ENCODE measurements at places on chromosomes 4 and X.

- no peak for DNase-seq
Measured at GRCh38 chr4:123014038-123014437, 91.6 kb upstream of the NUDT6 start.

GRCh38 chr4:7939377-7940108 is at the start of gene AFAP1:
Gene AFAP1 (minus strand): TSS chr4:7939861. CDS start chr4:7872078, 67,783 bp downstream.
- DNase-seq: peak; percentile 85

GRCh38 chr4:75653845-75654503 is 19.2 kb downstream of the G3BP2 start:
- no peak for DNase-seq

GRCh38 chr4:15794426-15794825 is 16.3 kb downstream of the CD38 start:
- DNase-seq: no peak

- no peak for DNase-seq
Measured at GRCh38 chr4:26727844-26728243, 132.8 kb upstream of the STIM2 start.

GRCh38 chr4:138035781-138036258 is 206.3 kb downstream of the SLC7A11 start:
- DNase-seq: no peak

- DNase-seq: no peak
Measured at GRCh38 chr4:72887152-72887551, 182.4 kb downstream of the COX18 start.

DNA sequence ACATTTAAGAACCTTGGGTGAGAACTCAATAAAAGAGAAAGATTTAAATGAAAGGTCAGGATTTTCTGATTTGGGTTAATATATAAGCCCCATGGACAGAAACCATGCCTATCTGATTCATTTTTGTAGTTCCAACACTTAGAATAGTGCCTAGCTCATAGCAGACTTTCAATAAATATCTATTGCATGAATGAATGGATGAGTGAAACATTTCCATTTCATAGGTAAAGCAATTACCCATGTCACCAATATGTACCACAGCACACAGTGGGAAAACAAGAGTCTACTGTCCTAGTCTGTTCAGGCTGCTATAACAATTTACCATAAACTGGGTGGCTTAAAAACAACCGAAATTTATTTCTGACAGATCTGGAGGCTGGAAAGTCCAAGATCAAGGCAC is 63.9 kb upstream of the PTPN13 start:
- no peak for DNase-seq

- peak; percentile 65 for DNase-seq
Measured at GRCh38 chr4:6926681-6927478, 17.3 kb downstream of the TBC1D14 start.

DNA sequence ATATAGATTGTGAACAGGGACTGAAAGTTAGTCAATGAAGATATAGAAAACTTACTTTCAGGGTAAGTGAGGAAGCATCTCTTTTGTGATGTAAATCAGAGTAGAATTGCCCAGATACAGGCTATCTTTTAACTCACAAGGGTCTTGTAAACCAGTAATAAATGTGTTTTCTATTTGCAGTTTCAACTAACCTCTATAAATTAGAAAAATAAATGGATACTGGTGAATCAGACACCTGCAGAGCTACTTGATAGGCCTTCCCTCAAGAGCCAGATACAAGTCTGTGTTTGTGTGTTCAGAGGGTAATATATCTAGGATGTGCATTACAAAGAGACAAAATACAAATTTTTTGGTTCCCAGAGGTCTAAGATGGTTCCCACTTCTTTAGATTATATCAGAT is 82.9 kb downstream of the DCLK2 start:
- DNase-seq: no peak

GRCh38 chr4:150327262-150327780 is 249.1 kb downstream of the DCLK2 start:
- DNase-seq: no peak

GRCh38 chr4:1863297-1864033 is 7.5 kb upstream of the LETM1 start:
- DNase-seq: no peak

DNA sequence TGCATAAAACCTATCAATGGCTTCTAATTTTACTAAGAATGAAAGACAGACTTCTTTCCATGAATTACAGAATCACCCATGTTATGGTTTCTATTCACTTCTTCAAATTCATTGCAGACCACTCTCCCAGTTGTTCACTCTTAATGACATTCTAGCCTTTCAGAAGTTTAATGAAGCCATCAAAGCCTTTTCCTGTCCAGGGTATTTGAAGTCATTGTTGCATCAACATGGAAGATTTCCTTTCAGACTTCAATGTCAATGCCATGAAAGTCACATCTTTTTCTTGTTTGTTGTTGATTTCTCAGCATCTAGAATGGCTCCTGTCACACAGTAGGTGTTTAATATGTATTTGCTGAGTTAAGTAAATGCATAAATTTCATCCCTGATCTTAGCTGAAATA is 48.1 kb upstream of the ARSJ start:
- DNase-seq: no peak

DNA sequence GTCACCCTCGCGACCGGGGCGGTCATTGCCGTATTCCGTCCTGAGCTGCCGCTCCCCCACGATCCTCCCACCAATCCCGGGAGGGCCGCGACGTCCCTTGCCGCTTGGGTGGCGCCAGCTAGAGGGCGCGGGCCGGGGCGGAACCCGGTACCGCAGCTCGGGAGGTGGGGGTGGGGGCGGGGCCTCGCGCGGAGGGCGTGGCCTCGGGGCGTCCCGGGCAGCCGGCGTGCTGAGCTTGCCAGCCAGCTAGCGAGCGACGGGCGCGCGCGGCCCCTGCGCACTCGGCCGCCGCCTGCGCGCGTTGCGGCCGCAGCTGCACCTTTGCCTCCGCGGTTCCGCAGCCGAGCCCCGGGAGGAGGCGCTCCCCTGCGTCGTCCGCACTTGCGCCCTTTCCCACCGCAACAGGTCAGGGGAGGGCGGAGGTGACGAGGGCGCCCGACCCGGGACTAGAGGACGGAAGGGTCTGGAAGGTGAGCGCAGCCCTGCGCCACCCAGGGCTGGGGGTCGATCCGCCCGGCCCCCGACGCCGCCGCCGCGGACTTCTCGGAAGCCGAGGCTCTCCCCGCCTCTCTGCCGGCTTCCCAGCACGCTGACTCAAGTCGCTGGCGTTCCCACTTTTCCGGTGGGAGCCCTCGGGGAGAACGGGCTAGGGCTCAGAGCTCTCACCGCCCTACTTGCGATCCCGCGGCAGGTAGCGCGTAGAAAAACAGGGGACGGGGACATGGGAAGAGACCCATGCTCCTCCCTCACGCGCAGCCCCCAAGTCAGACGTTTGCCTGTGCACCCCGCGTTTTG is at the start of gene AFF1:
Gene AFF1 (plus strand): TSS at position 241 of the 795 bp plus-strand sequence. CDS start 13,523 bp downstream, outside the sequence.
- DNase-seq: peak; percentile 82

DNA sequence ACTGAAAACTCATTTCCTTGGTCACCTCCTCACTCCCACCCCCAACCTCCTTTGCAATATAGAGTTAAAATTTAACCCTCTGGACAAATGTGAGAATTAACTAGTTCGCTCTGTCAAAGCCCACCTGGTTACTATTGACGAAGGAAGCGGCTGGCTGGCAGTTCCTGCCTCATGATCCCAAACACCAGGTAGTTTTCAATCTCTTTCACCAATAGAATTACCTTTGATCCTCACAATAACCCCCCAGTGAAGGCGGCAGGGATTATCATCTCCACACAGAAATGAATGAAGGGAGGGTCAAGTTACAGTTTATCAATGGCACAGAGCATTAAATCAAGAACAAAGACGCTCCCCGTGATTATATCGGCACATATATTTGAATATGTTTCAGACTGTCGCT is 65.7 kb upstream of the TTC29 start:
- no peak for DNase-seq

DNA sequence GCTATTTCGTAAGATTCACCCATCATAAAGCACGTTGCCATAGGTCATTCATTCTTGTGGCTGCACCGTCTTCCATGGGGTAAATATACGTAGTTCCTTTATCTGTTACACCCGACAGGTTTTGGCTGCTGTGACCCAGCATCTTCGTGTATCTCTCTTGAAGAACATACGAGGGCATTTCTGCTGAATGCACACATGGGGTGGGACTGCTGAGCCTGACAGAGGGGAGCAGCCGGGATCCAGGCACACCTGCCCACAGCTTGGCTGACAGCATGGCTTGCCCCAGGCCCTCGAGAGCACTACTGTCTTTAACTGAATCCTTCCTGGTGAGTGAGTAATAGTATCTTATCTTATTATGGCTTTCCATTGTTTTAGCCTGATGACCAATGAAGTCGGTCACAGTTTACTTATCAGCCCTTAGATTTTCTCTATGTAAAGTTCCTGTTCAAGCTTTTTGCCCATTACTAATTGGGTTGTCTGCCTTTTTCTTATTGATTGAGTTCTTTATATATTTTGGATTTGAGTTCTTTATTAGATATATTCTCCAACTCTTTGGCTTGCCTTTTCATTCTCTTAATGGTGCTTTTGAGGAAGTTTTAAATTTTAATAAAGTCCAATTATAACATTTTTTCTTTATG is 45.0 kb upstream of the MXD4 start:
- no peak for DNase-seq

DNA sequence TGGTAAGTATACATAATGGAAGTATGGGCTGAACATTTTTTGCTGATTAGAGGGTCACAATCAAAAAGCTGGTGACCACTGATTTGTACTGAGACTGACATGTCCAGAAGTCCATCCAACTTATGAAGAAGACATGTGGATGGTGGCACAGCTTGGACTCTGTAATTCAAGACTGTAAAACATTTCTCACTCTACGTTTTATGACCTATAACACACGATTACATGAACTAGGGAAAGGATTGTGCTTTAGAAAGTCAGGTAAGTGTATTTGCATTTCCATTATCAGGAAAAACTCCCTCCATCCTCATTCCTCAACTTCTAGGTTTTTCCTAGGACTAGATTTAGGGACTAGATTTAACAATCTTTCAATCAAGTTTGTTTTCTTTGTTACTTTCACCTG is 30.5 kb upstream of the OCIAD2 start:
- DNase-seq: no peak

DNA sequence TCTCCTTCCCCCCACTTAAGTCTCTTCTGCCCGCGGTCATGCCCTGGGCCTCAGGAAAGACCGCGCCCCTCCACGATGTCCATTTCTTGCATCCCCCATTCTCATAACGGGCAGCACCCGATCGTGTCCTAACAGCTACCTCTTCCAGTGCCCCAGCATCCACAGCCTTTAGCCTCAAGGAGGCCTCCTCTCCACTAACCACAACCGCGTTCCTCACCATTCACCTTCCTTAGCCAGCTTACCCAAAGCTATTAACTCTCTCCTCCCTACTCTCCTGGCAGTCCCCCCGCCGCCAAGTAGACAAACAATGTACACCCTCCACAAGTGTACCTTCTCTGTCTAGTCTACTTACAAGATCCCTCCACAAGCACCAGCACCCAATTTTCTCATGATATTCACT is 58.6 kb upstream of the PAGE5 start:
- no peak for DNase-seq

- DNase-seq: no peak
Measured at GRCh38 chr4:39525822-39526690, 1.2 kb downstream of the UGDH start.

GRCh38 chrX:74291577-74291963 is 12.4 kb upstream of the ZCCHC13 start:
- DNase-seq: no peak

- no peak for DNase-seq
Measured at GRCh38 chr4:40197879-40198689, 1.3 kb downstream of the RHOH start.

DNA sequence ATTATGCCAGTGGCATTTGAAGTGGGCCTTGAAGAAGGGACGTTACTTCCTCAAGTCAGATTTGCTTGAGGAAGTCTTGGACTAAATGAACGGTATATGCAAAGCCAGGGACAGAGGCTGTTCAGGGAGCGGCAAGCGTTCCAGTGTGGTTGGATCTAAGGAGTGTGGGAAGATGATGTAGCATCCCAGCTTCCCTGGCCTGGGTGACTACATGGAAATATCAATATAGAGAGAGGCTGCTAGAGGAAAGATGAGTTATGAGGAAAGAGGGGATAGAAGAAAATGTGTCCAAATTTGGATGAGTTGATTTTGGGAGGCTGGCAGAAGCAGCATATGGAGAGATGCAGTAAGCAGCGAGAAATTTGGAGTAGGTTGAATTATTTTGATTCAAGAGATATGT is 432.5 kb upstream of the TENM3 start:
- no peak for DNase-seq
